CD4-positive, alpha-beta T cell treated with Interleukin-1 beta for 1 hour (primary cell): ENCODE measurements at places on chromosomes 6 and 20.

GRCh38 chr20:53660078-53660909 lies 66.7 kb upstream of the ZNF217 start:
- no peak for DNase-seq

DNA sequence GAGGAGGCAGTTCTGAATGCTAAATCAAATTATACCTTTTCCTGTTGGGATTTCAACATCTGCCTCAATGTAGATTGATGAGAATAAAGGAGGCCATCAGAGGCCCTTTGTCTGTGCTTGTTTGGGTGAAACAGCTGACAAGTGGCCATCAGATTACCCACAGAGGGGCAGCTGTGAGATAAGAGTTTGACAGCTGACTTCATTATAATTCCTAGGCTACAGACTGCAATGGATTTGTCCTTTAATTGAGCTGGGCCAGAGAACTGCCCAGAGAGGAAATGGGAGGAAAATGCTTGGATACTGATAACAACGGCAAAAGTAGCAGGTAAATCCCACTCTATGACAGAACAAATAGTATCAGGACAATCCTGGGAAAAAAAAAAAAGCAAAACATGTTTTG lies 649.4 kb downstream of the HDGFL1 start:
- DNase-seq = no peak

DNA sequence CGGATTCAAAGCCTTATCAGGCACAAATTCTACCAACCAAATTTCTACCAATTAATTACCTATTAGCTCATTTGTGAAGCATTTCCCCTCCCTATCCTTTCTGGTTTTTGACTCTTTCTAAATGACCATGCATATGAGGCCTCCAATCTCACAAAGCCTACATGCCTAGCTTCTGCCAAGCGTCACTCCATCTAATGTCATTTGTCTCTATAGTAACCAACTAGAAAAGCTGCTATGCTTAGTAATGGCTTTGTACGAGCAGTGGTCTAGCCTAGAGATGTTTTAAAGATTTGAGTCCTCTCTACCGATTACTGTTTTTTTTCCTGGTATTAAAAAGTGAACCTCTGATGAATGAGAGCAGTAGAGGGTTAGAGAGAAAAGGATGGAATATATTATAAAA lies 4.8 kb upstream of the ASF1A start:
- DNase-seq = no peak

GRCh38 chr6:143857651-143858050 lies 6.6 kb upstream of the ZC2HC1B start:
- DNase-seq = no peak

GRCh38 chr6:16092990-16093389 lies 35.9 kb upstream of the MYLIP start:
- no peak for DNase-seq

DNA sequence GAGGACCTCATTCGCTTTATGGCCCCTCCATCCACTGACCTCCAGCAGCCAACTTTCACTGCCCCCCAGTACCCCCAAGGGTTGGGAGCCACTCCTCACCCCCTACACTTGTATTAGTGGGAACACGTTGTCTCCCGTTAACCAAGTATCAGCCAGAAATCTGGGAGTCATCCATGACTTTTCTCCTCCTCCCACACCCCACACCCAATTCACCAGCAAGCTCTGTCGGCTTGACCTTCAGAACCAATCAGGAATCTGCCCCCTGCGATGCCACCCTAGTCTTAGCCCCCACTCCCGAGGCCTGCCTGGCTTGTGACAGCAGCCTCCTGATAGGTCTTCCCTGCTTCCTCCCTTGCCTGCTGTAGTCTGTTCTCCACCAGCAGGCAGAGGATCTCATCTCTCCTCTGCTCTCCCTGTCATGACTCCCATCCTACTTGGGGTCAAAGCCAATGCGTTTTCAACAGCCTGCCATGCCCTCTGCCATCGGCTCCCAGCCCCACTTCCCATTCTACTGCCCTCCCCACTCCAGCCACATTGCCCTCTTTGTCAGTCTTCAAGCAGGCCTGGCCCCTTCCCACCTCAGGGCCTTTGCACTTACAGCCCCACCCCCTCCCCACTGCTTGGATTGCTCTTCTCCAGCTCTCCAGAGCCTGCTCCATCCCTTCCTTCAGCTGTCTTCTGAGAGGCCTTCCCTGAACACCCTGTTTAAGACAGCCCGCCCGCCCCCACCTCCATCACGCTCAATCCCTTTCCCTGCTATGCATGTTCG lies 19.4 kb downstream of the MDGA1 start:
- DNase-seq = no peak

GRCh38 chr20:64079273-64080012 lies at the start of gene RGS19:
Gene RGS19, minus strand, starts transcription at chr20:64079518. Its CDS starts 2,632 bp downstream, at chr20:64076886.
- DNase-seq = peak; percentile 87
